CD4-positive, alpha-beta T cell treated with Interferon gamma for 1 hour (primary cell): ENCODE measurements at places on chromosomes 4 and X.

- DNase-seq = no peak
Observed at GRCh38 chrX:68098431-68098830, 334.9 kb downstream of the OPHN1 start.

DNA sequence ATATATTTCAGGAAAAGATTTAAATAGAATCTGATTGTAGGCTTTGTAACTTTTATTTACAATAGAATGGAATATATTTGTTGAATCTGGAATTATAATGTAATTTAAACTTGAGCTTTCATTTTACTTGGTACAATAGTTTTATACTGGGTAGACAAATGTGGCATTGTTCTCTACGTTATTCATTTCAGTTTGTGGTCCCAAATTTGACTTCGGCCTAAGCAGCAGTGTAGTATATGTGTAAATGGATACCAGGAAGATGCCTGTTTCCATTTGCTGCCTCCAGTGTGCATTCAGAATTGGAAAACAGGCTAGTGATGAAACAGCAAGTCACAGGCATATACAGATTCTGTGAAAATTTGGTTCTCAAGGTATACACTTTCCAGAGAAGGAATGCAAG lies 77.8 kb downstream of the CLDN22 start:
- DNase-seq = no peak

DNA sequence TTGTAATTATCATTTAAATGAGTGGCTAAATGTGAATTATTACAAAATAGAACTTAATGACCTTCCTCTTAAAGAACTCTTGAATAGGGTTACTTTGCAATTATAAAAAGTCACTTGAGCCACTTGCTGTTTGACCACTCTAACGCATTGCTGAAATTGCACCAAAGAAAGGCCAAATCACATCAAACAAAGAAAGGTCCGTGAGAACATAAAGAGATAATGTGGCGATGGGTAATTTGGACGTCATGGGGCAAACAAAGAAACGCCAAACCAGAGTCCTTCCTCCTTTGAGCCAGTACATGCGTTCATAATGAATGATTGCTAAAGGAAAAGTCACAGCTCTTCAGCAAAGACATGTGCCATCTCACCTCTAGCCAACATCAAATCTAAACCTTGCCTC lies 229.8 kb upstream of the STS start:
- DNase-seq = no peak

DNA sequence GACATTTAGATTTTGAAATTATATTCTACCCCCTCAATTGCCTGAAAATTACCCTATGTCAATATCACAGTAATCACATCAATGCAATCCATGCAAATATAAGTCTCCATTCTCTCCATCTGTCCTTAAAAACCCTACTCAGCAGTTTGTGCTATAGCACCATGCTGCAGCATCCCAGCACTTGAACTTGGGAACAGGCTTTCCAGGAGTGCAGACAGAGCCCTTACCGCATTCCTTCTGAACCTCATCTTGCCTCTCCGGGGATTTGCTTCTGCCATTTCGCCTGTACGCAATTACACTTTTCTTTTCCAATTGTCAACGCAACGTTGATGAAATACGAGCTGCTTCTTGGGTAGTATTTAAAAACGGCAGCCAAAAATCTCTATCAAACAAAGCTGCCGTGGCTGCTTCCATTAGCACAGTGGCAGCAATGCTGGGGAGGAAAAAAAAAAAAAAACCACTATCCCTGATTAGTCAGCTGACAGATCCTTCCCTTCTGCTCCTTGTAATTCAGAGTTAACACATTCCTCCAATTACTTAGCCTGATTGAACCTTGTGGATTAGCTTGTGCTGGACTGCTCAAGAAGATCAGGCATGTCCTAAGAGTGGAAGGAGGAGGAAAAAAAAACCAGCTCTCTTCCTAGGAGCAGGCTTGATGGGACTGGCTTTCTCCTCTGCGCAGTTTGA lies 65.6 kb downstream of the MCF2 start:
- no peak for DNase-seq

DNA sequence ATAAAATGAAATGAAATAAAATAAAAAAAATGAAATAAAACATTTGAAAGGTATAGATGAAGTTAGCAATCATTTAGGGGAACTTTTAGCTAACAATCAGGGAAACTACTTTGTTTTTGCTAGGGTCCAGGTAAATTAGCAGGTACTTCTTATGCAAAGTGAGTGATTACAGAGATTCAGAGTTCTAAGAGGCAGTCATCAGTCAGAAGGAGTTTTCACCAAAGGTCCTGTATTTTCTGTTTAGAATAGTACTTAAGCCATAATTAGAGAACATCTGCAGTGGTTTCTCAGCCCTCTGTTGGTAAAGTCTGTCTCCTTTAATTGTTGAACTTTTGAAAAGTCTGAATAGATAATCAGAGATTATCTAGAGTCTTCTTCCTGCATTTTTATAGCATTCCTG lies 50.6 kb downstream of the STIM2 start:
- DNase-seq = no peak
